ENCODE measurements at places on chromosomes 16 and 17.

GRCh38 chr16:1470481-1471251, 4.2 kb downstream of the CLCN7 start:
- DNase-seq: no peak

DNA sequence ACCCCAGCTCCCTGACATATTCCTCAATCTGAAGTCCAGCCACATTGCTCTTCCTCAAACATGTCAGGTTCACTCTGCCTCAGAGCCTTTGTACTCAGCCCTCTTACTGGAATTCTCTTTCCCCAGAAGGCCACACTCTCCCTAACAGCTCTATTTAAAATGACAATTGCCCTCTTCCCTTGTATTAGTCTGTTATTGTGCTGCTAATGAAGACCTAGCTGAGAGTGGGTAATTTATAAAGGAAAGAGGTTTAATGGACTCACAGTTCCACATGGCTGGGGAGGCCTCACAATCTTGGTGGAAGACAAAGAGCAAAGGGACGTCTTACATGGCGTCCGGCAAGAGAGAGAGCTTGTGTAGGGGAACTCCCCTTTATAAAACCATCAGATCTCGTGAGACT, 46.0 kb downstream of the HS3ST2 start:
- no peak for DNase-seq

DNA sequence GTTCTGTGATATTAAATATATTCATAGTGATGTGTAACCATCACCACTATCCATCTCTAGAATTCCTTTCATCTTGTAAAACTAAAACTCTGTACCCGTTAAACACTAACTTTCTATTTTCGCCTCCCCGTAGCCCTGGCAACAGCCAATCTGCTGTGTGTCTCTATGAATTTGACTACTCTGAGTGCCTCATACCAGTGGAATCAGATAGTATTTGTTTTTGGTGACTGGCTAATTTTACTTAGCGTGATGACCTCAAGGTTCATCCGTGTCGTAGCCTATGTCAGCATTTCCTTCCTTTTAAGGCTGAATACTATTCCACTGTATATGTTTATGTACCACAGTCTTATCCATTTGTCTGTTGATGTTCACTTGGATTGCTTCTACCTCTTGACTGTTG, 18.2 kb downstream of the CHD9 start:
- DNase-seq: no peak

GRCh38 chr16:49488740-49489525, 115.3 kb downstream of the C16orf78 start:
- no peak for DNase-seq

- DNase-seq: no peak
Observed at GRCh38 chr16:28845293-28845692, 855 bp downstream of the TUFM start.

GRCh38 chr16:72042157-72042660, 12.1 kb upstream of the HP start:
- no peak for DNase-seq

- DNase-seq: no peak
Observed at GRCh38 chr17:34902831-34903547, 58.3 kb downstream of the CCT6B start.

DNA sequence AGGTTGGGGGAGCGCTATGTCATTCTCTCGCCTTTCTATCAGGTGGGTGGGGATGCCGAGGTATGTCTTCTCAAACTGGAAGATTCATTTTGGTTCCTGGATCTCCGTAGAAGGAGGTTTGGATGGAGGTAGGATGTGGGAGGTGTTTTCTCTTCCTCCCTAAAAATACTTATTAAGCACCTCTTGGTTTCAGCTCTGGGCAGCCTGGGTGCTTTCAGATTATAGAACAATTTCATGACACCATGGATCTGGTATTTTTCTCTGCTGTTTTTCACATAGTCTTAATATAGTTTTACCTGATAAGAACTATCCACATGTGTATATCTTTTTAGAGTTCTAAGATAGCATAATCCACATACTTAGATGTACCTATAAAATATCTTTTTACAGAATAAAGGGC, 92.9 kb downstream of the YPEL2 start:
- no peak for DNase-seq

DNA sequence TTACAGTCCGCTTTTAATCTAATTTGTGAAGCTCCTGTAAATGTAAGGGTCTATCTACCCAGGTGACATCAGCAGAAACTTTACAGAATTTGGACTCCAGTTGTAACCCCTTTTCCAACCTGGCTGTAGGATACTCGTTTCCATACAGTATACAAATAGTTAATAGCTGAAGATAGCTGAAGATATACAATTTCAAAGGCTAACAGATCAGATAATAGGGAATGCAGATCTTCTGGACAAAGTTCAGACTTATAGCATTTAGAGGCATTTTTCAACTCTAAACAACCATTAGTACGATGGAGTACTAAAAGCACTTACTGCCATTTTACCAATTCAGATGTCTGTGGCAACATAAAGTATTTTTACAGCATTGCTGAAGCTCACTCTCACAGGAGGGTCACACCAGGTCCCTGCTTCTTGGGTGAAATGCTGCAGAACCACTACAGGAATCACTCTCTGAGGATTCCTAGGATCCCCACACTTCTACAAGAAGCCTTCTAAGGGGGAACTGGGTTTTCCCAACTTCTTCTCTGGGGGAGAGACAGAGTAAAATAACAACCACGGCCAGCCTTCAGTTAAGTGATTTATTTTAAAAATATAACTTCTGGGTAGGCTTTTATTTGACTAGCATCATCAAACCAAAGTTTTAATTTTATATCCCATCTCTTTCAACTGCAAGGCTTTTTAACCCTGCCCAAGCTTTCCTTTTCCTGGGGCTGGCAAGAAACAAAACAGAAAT, 2.9 kb downstream of the VEZF1 start:
- no peak for DNase-seq

Measured in activated CD8-positive, alpha-beta memory T cell treated with anti-CD3 and anti-CD28 coated beads for 1 hour (primary cell).